Activated CD4-positive, alpha-beta T cell treated with anti-CD3 and anti-CD28 coated beads, Interleukin-2, Interleukin-4, amounts not matched to agents 100 ng/mL and 50 ng/mL, durations not matched to agents 16 hours and 8 hours (primary cell): ENCODE measurements at places on chromosomes 11 and 22.

DNA sequence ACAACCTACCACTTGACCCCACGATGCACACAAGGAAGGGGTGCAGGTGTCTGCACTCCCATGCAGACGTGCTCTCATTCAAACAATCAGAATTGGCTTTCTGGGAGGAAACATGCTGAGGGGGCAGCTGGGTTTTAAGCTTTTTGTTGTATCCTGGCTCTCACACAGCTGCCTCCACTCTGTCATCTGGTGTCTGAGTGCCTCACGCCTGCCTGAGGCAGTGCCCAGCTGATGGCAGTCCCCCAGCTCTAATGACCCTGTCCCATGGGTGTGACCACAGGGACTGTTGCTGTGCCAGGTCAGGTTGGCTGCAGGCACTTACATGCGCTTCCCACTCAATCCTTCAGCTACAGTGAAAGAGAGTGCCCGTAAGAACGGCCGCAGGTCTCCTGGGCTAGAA lies 53.7 kb downstream of the ARFGAP3 start:
- DNase-seq, result no peak

DNA sequence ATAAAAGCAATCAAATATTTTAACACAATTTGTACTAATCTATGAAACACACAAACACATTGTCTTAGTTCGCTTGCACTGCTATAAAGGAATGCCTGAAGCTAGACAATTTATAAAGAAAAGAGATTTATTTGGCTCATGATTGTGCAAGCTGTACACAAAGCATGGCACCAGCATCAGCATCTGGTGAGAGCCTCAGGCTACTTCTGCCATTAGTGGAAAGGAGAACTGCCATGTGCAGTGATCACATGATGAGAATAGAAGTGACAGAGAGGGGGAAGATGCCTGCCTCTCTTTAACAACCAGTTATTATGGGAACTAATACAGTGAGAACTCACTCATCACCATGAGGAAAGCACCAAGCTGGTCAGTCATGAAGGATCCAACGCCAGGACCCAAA lies 105.1 kb downstream of the GUCY1A2 start:
- DNase-seq, result no peak

DNA sequence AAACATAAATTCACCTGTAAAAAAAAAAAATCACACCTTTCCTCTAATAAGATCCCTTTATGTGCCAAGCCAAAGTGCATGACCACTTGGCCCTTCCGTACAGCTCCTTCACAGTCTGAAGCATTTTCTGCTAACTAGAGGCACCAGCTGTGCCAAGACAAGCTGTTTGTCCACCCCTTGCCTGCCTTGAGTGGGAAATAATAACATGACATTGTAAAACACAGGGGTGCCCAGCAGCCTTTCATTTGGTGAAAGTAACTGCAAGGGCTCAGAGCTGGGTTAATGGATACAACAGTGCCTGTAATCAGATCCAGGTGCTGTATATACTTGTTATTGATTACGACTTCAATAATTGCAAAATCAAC lies 59.2 kb downstream of the DDIAS start:
- DNase-seq, result no peak

DNA sequence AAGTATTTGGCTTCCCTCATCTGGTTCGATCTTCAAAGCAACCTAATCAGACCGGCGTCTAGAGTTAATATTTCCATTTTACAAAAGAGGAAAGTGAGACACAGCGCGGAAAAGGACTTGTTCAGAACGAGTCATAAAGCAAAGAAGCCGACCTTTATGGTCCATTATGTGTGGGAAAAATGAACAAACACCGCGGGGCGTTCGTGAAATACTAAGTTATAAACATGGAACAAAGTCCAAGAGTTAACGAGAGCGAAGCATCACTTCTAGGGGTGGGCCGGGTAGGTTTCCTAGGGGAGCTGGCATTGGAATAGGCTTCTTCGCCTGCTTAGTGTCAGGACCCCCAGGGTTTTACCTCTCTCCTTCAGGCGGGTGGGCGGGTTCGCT lies 575 bp downstream of the DUSP18 start:
- DNase-seq, result no peak

DNA sequence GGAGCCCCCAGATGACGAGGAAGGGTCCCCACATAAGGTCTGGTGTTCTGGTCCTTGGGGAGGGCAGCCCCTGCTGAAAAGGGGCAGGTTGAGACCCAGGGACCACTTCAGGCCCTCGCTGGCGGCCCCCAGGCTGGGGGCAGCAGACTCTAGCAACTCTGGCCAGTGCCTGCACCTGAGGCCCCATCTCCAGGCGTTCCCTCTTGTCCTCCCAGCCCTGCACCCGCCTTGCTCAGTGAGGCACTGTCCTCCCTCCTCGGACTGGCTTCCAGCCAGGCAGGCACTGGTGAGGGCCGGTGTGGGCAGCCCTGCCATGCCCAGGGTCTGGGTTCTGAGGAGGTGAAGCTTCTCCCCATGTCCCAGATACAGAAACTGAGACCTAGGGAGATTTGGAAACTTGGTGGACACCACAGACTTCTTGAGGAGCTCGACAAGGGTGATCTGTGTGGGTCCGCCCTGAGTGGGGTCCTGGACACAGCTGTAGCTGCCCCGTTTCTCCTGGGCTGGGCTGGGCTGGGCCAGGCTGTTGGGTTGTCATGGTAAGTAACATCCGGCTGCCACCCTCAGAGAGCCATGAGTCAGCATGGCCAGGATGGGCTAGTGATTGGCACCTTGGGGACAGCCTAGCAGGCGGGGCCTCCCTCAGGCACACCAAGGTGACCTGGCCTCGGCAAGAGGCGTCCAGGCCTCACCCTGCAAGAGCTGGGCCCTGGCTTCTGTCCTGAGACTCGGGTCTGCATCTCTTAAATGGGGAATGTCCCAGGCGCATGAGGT lies 11.1 kb upstream of the PHLDA2 start:
- DNase-seq, result peak; percentile 47

GRCh38 chr11:74311352-74311926 lies at the start of gene P4HA3:
P4HA3 (minus strand) TSS chr11:74311640; CDS start chr11:74311611, 29 bp downstream.
- DNase-seq, result peak; percentile 55
